Stimulated activated naive CD4-positive, alpha-beta T cell treated with Interleukin-2 at 50 U/mL for 16 hours (primary cell): ENCODE measurements at places on chromosomes 5 and 9.

DNA sequence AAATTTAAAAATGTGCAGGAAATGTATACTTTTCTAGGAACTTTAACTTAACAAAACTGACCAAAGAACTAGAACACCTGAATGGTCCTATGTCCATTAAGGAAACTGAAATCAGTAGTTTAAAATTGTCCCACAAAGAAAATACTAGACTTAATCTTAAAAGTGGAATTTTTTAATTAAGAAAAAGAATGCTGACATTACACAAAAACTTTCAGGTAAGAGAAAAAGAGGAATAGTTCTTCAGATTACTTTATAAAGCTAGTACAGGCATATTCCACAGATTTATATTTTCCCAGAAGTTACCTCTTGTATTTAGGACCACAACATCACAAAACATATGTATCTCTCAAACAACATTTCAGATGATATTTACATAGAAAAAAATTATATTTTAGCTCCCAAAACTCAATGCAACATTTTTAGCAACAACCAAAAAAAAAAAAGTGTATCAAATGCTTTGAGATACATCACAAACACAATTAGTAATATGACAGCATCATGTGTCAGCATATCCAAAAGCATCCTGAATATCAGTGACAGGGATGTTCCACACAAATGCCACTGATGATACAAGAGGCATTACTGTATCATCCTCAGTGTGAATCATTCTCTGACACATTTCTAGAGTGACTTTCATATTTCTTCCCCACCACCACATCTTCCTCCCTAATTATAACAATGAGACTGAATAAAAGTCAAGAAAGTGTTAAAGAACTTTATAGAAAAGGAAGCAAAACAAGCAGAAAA, 264.0 kb downstream of the EPB41L4A start:
- no peak for DNase-seq

GRCh38 chr5:149646564-149646963, 65.3 kb downstream of the ARHGEF37 start:
- no peak for DNase-seq

GRCh38 chr5:95284572-95285408, at the start of gene MCTP1:
Gene MCTP1, minus strand, starts transcription at chr5:95285094.
- DNase-seq, result no peak

- no peak for DNase-seq
Measured at GRCh38 chr9:134221273-134222017, 57.1 kb upstream of the RNU6ATAC start.

GRCh38 chr9:123251741-123252140, 16.6 kb downstream of the STRBP start:
- no peak for DNase-seq

- no peak for DNase-seq
Measured at GRCh38 chr9:123364241-123364824, 8.3 kb downstream of the CRB2 start.

DNA sequence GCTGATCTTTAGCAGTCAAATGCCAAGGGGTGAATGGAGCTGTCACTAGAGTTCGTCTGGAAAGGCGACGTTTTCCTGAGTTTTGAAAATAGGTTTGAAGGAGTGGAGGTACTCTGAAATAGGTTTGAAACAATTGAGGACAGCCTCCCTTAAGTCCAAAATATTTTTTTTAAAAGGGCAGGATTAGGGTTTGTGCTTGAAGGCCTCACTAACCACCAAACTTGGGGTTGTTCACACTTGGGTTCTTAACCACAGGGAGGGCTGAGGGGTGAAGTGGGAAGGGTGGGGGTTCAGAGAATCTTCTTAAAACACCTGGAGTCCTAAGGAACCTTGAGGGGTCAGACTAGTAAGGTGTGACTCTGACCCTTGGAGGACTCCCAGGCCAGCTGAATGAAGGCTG, 3.5 kb upstream of the PCDH12 start:
- no peak for DNase-seq

- no peak for DNase-seq
Measured at GRCh38 chr9:38345851-38346755, 46.4 kb upstream of the ALDH1B1 start.

GRCh38 chr5:39623291-39623865, 198.6 kb upstream of the DAB2 start:
- DNase-seq, result no peak

- DNase-seq, result no peak
Measured at GRCh38 chr9:77996696-77997095, 34.9 kb downstream of the GNAQ start.

- no peak for DNase-seq
Measured at GRCh38 chr5:37701868-37702267, 138.0 kb downstream of the GDNF start.

- no peak for DNase-seq
Measured at GRCh38 chr9:110077925-110078324, 130.0 kb downstream of the C9orf152 start.
